Ureter (tissue), 1 donor: ENCODE measurements at places on chromosomes 4 and X.

DNA sequence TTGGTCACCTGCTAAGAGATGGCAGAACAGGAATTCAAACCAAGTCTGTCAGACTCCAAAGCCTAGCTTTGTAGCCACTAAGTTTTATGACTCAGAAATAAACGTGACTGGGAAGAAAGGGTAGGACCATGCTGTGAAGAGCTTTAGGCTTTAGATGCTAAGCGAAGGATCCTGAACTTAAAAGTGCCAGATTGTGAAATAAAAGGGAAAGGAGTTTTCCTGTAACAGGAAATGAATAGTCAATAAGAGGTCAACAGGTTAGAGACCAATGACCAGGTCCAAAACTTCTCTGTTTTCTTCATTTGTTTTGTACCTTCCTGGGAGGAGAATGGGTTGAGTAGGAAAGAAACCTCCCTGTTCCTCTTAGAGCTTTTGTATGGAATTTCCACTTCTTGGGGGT is 98.8 kb upstream of the EOLA2 start:
- DNase-seq, result no peak

DNA sequence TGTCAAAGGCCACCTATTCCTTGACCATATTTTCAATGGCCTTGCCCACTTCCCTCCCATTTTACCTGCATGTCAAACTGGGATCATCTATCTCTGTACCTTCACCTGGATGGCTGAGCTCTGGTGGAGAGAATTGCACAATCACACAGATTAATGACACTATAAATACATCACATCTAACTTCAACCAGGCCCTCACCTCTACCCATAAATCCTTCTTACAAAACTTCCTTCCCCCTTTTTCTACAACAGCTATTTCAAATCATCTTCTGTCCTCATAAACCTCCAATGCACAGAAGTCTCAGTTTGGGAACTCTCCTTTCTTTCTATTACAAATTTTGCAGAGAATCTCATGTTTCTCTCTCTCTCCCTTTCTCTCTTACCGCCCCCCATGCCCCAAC is 9.2 kb downstream of the PALLD start:
- no peak for DNase-seq

GRCh38 chr4:10622728-10623127 is 61.8 kb downstream of the CLNK start:
- no peak for DNase-seq

DNA sequence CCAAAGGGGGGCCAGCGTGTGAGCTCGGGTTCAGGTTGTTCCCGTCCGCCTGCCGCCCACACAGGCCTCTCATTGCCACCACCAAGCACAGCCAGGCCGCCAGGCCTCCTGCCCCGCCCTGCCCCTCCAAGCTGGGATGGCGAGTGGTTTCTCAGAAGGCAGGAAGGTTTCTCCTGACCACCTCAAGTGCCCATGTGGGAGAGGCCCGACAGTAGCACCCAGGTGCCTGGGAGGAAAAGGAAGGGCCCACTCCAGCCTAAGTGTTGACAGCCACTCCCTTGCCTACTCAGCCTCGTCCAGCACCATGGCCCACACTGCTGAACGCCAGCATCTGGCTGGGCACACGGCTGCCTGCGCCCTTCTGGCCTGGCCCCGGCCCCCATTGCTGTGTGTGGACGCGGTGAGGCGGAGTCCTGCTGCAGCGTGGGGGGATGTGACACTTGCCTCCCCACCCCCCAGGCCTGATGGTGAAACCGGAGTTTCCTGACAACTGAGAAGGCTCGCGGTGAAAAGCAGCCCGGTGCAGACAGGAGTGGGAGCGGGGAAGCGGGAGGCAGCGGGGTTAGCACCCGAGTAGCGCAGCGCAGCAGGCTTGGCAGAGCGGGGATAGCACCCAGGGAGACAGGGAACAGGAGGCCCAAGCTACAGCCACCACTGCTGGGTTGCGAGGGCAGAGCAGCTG is 19.2 kb downstream of the FLNA start:
- no peak for DNase-seq

DNA sequence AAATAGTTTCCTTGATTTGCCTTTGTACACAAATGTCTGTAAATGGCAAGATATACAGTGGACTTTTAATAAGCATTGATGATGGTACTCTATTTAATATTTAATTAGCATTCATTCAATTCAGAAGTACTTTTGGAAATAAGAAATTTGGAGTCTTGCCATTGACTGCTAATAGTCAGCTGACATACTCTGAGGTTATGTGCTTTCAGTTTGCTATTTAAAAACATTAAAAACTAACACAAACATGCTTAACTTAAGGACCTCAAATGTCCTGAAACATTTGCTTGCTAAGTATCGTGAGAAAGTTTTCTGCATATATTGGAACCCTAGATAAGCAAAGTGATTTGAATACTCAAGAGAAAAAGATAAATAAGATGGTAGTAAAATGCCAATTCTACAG is 64.6 kb downstream of the REELD1 start:
- DNase-seq, result no peak

- DNase-seq, result peak; percentile 75
These were observed 141.1 kb downstream of the MAML3 start for GRCh38 chr4:140012688-140013486.

GRCh38 chr4:148162519-148162918 is 279.7 kb downstream of the NR3C2 start:
- DNase-seq, result no peak

DNA sequence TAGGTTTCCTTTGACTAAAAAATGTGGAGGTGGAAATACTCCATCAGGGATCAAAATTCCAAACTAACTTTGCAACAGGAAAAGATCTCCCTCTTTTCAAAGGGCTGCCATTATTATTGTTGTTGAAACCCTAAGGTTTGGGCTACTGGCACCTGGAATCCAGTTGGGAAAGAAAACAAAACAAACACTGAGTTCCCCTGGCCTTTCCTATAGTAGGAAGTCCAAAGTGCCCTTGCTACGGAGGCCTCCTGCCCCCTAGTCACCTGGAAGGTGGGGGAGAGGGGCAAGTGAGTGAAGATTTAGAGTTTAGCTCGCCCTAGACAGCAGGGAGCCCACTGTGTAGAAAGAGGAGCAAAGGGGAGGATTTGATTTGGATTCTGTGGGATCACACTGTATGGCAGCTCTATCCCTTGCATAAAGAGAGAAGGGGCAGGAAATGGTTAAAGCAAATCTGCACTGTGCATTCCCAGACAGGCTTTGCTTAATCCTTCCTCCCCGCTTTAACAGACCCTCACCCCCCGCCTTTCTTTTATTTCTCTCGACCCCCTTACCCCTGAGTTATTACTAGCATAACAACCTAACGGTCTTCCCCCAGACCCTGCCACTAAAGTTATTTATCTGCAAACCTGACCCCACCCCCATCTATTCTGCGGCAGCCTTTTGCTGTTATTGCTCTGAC is 627 bp upstream of the FAT4 start:
- DNase-seq, result no peak

GRCh38 chr4:172497321-172497720 is 671.3 kb upstream of the GALNT7 start:
- no peak for DNase-seq

GRCh38 chrX:77087529-77088169 is 359.5 kb upstream of the FGF16 start:
- DNase-seq, result peak; percentile 64

GRCh38 chr4:188387179-188387791 is 248.0 kb downstream of the TRIML1 start:
- DNase-seq, result no peak

DNA sequence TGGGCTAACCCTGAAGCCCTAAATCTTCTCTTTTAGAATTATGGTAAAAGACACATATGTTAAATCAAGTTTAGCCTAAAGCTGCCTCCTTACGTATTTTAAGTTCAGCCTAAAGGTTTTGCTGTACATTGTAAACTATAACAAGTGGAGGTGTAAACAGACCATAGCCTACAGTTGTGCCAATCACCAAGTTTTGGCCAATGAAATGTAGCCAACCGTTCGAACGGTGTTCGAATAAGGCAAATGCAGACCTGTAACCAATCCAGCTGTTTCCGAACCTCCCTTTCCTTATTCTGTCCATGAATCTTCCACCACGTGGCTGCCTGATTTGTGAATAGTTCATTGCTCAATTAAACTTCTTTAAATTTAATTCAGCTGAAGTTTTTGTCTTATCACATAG is 52.1 kb upstream of the TBC1D9 start:
- DNase-seq, result no peak

DNA sequence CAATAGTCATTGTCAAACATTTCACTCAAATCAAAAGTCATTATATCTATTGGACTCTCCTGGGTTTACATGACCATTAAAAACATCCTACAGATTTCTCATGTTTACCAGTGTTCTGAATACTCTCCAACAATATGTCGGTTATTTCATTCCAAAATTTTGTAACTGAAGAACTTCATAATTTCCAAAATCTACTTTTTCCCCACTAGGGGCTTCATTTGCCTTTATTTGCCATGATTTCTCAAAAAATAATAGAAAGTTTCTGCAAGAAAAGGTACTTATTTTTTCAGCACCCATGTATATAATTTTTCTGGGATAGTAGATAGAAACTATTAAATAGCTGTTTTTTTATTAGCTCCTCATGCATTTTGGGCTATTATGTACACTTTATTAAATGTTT is 49.0 kb downstream of the PRDM5 start:
- no peak for DNase-seq

DNA sequence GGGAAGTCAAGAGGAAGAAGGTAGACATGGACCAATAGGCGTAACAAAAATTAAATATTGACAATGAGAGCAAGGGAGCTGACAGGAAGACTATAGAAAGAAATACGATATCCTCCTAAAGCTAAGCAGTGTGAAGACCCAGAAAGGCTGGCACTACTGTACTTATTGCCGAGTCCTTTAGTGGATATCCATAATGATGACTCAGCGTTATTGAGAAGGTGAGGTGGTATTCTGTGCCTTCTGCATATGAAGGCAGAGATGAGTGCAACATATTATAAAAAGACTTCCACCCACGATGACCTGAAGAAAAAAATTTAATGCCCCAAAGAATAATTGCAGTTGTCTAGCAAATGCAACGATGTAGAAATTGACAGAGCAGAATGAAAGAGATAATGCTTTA is 13.0 kb upstream of the MCF2 start:
- DNase-seq, result no peak

GRCh38 chr4:22720091-22720490 is 27.4 kb downstream of the GBA3 start:
- no peak for DNase-seq

DNA sequence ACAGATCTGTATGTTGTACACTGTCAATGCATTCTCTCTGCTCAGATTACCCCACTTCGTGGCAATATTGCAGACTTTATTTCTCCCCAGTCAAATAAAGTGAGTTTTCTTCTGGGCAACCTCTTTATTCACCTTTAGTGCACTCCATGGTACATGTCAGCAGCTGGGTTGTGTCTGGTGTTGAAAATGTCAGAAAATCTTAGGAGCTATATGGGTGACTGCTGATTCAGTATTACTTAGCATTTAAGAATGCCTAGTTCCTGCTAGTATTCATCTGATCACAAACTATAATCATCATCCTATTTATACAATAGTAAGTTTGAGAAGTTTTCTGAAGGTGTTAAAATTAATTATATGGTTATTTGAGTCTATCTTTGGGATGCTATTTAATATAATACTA is 112.5 kb downstream of the CFAP299 start:
- DNase-seq, result no peak

DNA sequence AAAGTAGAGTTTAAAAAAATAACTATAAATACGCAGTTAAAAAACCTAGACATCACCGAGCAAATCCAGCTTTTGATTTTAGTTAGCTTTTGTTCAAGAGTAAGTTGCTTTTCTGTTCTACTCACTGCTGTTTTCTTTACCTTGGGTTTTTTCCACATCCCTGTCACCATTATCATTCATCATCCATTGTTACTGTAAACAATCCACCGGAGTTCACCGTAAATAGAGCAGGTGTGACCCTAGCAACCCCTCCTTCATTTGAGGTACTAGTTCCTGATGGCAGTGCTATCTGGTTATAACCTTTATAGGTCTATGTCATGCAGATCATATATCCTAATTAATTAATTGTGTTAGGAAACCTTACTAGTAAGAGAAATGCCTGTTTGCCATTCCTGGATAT is 43.0 kb upstream of the TEX13D start:
- no peak for DNase-seq

DNA sequence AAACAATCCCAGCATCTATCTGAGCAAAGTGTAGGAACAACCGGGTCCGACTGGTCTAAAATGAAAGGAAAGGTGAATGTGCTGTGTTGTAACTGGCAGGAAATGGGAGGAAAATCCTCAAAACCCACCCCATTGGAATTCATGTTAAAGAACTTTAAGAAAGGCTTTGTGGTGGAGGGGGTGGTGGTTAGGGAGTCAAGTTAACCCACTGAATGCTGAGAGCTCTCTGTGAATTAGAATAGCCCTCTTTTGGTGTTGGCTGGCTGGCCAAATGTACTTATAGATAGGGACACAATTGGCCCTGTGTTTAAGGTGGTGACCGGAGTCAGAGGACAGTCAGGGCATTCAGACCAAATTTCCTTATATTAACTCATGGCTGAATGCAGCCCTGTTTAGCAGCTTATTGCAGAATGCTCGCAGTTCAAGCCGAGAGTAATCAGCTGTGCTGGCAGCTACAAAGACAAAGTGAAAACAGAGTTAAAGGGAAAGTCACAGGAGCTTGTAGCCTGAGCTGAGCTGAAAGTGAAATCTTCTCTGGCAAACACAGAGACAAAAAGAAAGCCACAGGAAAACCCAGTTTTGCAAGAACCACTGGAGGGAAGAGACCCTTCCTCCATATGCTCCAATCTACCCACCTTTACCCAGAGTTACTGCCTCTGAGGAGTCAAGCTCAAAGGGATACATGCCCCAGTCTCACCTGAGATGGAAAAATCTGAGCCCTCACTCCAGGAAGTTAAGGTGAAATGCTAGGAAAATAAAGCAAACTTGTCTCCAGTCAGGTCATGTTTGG is 38.5 kb upstream of the UGT2B7 start:
- DNase-seq, result no peak

- DNase-seq, result no peak
These were observed 4.8 kb downstream of the WDR44 start for GRCh38 chrX:118350706-118351105.

DNA sequence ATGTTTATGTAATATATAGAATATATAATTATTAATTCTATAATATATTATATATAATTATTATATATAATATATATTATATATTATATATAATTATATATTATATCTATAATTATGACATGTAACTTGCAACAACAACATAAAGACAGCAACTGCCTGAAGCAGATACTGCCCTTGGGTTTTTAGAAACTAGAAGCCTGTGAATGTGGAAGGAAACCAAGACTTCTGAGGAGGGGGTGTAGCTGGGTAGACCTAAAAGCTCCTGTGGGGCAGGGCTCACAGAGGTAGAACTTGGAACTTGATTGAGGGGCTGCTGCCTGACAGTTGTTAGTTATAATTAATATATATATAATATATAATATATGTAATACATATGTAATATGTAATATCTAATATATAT is 167.2 kb upstream of the SLIT2 start:
- no peak for DNase-seq

DNA sequence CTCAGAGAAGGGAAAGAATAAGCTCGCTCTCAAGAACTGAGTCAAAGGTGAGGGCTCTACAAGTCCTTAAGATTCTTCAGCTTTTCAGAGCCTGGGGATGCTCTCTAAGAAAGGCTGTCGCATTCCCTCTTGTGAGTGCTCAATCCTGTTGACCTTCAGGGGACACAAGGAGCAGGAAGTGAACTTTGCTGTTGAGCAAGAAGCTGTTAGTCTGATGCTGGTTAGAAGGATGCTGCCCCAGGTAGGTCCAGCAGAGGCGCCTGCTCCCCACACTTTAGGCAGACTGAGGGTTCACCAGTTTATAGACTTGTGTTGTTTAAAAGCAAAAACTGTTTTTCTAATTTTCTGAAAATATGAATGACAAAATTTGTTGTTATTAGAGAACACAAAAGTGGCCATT is 125.4 kb upstream of the SPOCK3 start:
- DNase-seq, result no peak

GRCh38 chr4:177964693-177965168 is 522.5 kb upstream of the AGA start:
- no peak for DNase-seq
